ENCODE measurements at places on chromosomes 3 and 15.

DNA sequence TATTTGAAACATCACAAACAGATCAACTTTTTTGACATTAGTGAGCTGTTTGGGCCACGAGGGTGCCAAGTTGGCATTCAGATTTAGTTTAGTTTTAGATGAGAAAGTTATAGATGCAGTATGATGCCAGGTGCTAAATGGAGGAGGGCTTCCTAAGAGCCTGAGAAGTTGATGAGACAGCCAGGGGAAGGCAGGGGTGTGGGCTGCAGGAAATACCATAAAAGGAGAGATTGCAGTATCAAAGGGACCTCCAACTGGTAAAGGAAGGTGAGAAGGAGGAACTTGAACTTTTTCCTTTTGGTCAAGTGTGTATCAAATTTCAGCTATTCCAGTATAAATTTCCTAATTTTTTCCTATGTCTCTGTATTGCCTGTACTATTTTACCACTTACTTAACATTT is 2.0 kb upstream of the TNIK start:
- DNase-seq = no peak

DNA sequence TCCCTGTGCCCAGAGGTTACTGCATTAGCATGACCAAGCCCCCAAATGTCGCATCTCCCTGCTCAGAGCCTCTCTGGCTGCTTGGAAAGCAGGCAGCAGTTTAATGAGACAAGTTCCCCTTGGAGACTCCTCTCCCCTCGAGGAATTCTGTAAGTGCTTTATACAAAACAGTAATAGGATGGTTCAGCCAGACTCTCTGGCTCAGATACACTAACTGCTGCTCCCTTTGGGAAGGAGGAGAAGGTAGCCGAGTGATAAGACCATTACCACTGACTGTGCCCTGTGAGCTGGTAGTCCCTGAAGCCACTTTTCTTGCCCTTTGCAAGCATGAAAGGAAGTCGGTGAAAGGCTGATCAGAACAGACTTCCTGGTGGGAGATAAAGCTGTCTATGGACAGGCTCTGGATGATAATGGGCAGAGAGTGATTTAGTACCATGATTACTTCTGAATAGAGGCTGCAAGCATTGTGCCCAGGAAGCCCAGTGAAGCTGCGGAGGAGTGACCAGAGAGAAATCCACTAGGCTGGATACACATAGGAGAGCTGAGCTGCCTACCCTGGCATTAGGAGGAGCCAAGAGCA is 100.8 kb downstream of the SEMA6D start:
- peak; percentile 77 for DNase-seq

GRCh38 chr15:84826369-84826823 is 9.2 kb downstream of the ALPK3 start:
- DNase-seq = peak; percentile 31

DNA sequence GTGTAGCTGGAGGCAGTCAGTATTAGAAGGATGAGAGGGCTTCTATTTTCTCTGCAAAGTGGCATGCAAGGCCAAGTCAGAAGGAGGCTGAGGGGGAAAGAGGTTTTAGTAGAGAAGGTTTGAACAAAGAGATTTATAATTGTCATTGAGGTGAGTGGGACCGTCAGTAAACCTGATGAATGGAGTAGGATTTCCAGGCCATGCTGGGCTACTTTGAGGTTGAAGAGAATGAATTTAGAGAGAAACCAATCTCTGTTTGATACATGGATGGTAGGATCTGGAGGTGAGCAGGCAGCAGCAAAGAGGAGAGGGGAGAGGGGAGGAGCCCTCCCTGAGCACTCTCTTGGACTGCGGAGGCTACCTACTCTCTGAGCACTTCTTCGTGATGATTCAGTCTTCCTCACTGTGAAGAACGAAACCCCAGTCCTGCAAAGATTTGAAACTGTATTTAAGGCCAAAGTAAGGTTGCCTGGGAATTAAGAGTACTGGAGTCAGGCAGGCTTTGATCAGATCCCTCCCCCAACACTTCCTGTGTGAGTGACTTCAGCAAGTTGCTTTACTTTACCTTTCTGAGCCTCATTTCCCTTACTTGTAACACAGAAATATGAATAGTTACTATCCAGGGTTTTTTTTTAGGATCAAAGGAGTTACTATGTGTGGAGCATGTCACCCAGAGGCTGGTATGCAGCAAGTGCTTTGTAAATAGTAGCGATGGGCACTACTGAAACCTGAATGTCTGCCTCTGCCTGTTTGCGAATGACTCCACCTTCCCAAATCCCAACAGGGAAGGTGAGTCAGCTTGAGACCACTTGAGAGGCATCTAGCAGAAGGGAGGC is 75.8 kb downstream of the RPL39L start:
- no peak for DNase-seq

GRCh38 chr3:106299300-106300098 is 430.7 kb upstream of the CBLB start:
- DNase-seq = no peak

DNA sequence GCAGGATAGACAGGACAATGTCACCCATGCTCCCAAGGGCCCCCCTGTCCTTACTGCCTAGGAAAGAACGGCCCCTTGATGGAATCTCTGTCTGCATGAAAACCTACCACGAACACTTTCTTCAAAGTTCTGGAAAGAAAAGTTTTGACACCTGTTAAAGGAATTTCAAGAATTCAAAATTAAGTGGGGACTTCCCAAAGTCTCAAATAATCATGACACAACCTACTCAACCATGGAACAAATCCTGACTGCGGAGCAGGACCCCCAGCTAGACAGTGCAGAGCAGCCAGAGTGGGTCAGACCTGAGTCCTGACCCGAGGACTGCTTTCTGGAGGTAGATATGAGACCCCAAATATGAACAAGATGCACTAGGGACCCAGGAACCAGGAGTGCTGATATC is 245.3 kb upstream of the NSMCE3 start:
- DNase-seq = no peak

- no peak for DNase-seq
Observed at GRCh38 chr3:63910891-63911290, 1.3 kb downstream of the SCAANT1 start.

DNA sequence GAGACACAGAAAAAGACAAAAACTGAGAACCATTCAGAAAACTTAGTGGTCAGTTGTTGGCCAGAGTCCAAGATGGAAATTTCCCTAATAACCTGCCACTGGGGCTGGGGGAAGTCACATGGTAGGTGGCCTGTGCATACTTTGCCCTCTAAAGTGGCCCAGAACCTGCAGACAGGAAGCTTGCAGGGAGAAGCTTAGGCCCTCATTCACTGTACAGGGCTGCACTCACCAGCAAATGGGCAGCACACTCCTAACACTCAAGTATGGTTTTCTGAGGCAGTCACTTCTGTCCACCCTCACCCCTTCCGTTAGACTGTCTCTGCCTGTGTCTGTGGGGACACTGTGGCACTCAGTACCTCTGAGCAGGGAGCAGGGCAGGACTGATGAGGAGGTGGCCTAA is 14.5 kb upstream of the RNU6-1 start:
- peak; percentile 4 for DNase-seq

DNA sequence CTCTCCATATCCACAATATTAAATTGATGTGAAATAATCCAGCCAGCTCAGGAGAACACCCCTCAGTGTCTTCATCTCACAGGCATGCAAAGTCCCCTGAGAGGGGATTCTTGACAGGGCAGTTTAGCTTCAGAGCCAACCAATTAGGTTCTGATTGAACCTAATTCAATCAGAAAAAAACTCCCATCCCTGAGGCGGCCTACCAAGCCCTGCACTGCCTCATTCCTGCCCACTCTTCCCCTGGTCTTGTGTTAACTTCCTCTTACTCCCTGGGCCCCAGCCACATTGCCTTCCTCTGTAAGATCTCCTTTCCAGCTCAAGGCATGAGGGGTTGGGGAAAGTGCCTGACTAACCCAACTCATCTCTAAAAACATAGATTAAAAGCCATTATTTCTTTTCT is 46.1 kb downstream of the FRMD4B start:
- no peak for DNase-seq

GRCh38 chr3:11424277-11424676 is 152.1 kb downstream of the ATG7 start:
- DNase-seq = no peak

DNA sequence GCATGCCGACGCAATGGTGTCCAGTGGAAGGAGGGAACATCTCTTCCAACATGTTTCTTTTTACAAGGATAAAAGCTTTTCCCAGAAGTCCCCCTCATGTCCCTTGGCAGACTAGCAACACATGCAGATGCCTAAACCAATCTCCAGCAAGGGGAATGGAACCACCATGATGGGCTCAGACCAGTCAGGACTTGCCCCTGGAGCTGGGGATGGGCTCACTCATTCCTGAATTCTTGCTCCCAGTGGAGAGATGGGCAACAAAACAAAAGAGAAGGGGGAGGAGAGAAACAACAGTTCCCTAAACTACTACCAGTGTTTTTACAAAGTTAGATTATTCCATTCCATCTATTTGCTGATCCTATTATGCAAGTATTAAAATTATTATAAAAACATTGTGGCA is 76.8 kb upstream of the OXTR start:
- no peak for DNase-seq

DNA sequence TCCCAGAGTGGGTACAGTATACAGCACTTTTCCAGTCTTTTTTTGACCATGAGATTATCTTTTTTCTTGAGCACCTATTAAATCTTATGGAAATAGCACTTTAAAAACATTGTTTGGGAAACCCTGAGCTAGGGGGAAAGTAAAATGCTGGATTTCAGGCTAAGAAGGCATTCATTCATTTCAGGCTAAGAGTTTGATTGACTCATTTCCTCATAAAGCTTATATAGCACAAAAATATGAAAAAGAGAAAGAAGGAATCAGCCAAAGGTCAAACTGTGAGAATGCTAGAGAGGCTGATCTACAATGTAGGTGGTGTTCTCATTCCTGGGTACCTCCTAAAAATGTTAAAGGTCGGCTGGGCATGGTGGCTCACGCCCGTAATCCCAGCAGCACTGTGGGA is 10.5 kb downstream of the TTC23 start:
- no peak for DNase-seq

GRCh38 chr3:123700791-123701722 is 116.2 kb upstream of the HACD2 start:
- no peak for DNase-seq

DNA sequence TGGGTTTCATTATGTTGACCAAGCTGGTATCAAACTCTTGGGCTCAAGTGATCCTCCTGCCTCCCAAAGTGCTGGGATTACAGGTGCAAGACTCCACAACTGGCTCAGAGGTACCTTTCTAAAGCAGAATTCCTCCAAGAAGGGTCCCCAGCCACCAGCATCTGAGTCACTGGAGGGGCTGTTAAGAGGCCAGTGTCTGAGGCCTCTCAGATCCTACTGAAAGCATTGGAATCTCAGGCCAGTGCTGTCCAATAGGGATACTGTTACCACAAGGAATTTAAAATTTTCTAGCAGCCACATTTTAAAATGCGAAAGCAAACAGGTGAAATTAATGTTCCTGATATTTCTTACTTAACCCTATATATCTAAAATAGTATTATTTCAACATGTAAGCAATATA is 1.3 kb downstream of the CAV3 start:
- no peak for DNase-seq

DNA sequence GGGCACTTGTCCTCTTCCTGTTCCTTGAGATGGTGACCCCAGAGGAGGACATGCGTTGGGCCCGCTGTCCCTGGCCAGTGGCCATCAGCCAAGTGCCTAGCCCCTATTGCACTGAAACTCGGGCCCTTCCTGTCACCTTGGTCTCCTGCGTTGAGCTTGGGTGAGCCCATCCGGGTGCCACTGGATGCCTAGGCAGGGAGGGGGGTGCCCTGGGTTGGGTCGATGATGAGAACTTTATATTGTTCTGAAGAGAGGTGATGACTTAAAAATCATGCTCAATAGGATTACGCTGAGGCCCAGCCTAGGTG is 221.8 kb downstream of the SNRPN start:
- DNase-seq = no peak

- DNase-seq = no peak
Observed at GRCh38 chr3:19190602-19191001, 42.3 kb downstream of the KCNH8 start.

- DNase-seq = peak; percentile 8
Observed at GRCh38 chr3:64311424-64312061, 86.3 kb upstream of the PRICKLE2 start.

DNA sequence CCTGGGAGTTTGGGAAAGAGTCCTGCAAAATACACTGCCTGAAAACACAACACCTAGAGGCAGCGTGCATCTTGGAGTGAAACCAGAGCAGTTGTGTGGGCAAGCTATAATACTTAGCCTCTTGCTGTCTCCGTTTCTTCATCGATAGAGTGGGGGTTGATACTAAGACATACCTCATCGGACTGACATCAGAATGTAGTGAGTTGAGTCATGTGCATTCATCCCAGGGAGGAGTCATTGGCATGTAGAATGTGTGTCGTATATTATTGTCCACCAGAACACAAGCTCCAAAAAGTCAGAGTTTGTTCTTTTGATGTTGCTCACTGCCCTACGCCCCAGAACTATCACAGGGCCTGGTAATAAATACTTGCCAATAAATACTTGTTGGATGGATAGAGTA is 4.3 kb downstream of the SNTN start:
- DNase-seq = no peak

GRCh38 chr3:190706582-190706981 is 155.9 kb downstream of the GMNC start:
- no peak for DNase-seq

GRCh38 chr3:58345457-58345856 is 12.8 kb downstream of the PXK start:
- DNase-seq = no peak

- no peak for DNase-seq
Observed at GRCh38 chr15:38129531-38130204, 123.0 kb upstream of the SPRED1 start.

DNA sequence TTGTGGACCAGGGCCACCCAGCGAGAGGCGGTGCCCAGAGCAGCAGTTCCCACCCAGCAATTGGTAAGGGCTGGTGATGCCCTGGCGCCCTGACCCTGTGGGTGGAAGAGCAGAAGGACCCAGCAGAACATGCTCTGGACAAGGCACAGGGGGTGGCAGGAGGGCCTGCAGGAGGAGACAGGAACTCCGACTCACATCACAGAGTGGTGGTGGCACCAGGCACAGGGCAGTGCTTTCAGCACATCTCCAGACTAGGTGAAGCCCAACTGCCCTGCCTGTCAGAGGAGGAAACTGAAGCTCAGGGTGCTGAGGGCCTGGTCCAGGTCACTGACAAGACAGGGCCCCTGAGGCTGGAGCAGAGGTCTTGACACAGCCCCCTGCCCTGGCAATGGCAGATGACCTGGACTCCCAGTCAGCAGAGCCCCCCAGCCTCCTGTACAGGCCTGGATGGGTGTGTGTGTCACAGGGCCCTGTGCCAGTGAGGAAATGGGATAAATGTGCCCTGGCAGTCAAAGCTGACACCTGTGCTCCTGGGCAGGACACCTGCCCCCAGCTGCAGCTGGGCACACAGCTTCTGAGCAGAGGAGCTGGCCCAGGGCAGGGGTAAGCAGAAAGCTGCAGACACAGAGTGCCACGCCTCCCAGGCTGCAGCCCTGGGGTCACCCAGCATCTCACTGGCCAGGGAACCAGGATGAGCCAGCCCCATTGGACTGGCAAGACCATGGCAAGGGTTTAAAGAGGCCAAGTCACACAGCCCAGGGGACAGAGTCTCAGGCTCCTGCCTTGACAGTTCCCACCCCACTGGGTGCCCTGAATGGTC is 11.4 kb downstream of the KLF15 start:
- DNase-seq = no peak

- DNase-seq = peak; percentile 74
Observed at GRCh38 chr3:186821429-186822387, 15.4 kb upstream of the RFC4 start.
